ENCODE measurements at places on chromosomes 3 and 15.

GRCh38 chr3:194218646-194219453 lies 82.9 kb downstream of the HES1 start:
- DNase-seq = no peak

GRCh38 chr3:47022641-47023071 lies 43.2 kb downstream of the NBEAL2 start:
- DNase-seq = no peak

GRCh38 chr15:76185716-76186115 lies 125.6 kb downstream of the ETFA start:
- peak; percentile 49 for DNase-seq

GRCh38 chr3:78926523-78926922 lies 841.3 kb downstream of the ROBO1 start:
- no peak for DNase-seq

GRCh38 chr3:123053107-123053506 lies 13.7 kb upstream of the PDIA5 start:
- no peak for DNase-seq

DNA sequence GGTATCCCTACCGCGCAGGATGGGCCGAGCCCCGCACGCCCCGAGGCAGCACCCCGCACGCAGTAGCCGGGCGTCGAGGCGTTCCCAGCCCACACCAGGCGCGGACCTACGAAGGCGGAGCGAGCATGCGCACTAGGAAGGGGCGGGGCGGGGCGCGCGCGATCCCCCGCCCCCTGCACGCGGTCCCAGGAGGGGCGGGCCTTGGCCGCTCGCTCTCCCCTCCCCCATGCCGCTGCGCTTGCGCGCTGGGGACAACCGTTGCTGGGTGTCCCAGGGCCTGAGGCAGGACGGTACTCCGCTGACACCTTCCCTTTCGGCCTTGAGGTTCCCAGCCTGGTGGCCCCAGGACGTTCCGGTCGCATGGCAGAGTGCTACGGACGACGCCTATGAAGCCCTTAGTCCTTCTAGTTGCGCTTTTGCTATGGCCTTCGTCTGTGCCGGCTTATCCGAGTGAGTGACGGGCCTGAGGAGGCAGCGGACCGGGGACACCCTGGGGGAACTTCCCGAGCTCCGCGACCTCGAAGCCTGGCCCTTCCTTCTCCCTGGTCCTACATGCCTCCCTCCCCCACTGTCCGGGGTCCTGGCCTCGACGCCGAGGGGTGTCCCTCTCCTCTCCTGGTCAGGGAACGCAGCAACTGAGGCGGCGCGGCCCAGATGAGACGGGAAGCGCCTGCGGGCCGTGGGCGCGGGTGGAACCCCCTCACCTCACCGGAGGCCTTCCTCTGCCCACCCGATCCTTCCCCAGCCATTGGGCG lies at the start of gene SPESP1:
Gene SPESP1 (plus strand): TSS at position 258 of the 755 bp plus-strand sequence. CDS start 129 bp downstream, at position 387.
- DNase-seq = no peak

- DNase-seq = no peak
These were observed 112.9 kb downstream of the OXNAD1 start for GRCh38 chr3:16377847-16378302.

- DNase-seq = peak; percentile 23
These were observed 90.3 kb upstream of the C3orf80 start for GRCh38 chr3:160134964-160135363.

- no peak for DNase-seq
These were observed 112.2 kb downstream of the RFTN1 start for GRCh38 chr3:16401273-16401672.

DNA sequence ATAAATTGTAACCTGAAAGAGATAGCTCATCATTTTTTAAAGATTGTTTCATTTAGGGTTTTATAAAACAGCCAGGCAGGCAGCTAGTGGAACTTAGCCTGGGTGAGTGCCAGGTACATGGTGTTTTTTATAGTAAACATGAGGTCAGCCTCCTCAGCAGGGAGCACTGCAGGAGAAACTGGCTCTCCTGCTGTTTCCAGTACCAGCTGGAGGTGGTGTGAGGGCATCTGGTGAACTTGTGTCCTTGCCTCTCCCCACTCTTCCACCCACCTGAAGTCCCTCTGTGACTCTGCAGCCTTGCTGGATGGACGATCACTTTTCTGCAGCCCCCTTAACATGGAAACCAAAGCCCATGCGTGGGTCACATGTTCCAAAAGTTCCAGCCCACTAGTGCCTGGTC lies 128.4 kb downstream of the FAM174B start:
- no peak for DNase-seq

- no peak for DNase-seq
These were observed 18.9 kb downstream of the RAP2B start for GRCh38 chr3:153180860-153181372.

GRCh38 chr3:138132239-138132638 lies at the start of gene A4GNT:
TSS of gene A4GNT (minus strand) at chr3:138132390. CDS start at chr3:138131256, 1,134 bp downstream.
- DNase-seq = no peak

GRCh38 chr15:73909651-73910050 lies 16.6 kb upstream of the LOXL1 start:
- no peak for DNase-seq

DNA sequence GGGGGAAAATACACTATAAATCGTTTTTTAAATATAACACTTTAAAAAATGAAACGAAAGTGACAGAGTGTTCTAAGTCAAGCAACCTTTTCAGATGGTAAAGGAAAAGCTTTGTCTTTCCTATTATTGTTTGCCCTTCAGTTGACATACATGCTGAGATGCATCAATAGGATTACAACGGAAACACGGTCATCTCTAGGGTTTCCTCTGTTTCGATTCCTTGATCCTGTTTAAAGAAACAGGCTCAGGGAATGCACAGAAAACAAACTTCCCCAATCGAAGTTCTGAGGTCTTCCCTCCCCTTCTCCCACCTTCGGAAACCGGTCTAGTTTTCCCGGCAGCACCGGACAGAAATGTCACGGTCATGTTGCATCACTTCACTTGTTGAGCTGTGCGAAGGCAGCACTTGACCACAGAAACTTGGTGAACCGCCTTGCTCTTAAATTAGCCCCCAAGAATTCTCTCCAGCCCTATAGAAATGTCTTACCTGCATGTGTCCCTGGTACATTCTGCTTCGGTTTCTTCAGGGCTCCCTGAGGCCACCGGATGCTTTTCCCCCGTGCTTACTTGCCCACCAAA lies 556 bp downstream of the PEX5L start:
- no peak for DNase-seq

- DNase-seq = peak; percentile 74
These were observed 40.9 kb downstream of the CBLB start for GRCh38 chr3:105827959-105828358.

GRCh38 chr3:39052583-39052982 lies 767 bp downstream of the WDR48 start:
- no peak for DNase-seq

DNA sequence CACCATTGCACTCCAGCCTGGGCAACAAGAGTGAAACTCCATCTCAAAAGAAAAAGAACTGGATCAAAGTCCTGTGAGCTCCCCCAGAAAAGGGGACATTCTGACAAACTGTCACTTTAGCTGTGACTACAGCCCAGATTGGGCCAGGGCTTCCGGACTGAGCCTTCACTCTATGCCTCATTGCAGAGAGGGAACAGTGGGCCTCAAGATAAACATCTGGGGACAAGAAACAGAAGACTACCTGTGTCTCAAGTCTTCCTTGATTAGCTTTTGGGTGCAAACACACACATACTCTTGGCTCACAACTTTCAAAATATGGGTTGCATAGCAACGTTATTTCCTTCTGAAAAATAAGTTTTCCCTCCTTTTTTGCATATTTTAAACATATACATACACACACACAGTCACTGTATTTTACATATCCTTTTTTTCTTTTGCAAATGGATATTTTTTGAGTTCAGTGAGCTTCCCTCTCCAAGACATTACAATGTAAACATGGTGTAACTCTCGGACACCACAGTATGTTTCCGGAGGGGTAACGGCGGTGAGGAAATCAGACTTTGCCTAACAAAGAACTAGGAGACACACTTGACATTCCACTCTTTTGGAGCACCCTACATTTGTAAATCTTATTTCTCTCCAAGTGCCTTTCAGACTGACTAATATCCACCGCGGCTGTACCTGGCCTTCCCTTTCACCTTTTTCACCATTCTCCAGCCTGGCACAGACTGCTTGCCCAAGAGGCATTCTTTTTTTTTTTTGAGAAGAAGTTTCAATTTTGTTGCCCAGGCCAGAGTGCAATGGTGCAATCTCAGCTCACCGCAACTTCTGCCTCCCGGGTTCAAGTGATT lies 3.5 kb downstream of the TKT start:
- DNase-seq = no peak

- DNase-seq = no peak
These were observed 19.6 kb upstream of the OR5K4 start for GRCh38 chr3:98333989-98334606.

DNA sequence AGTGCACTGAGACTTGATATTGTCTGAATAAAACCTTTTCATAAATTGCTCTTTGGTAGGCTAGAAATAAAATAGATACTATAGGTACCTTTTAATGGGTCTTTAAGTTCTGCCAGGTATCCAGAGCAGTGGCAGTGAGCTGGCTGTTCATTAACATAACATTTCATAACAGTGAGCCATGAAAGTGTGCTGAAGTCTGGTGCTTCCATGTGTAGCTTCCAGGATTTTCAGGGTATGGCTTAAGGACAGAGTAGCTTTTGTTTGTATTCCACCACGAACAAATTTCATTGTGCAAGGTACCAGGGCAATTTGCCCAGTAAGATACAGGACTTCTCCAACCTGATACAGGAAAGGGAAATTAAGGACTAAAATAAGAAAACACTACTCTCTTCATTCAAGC lies 124.7 kb upstream of the NANOGP8 start:
- no peak for DNase-seq

DNA sequence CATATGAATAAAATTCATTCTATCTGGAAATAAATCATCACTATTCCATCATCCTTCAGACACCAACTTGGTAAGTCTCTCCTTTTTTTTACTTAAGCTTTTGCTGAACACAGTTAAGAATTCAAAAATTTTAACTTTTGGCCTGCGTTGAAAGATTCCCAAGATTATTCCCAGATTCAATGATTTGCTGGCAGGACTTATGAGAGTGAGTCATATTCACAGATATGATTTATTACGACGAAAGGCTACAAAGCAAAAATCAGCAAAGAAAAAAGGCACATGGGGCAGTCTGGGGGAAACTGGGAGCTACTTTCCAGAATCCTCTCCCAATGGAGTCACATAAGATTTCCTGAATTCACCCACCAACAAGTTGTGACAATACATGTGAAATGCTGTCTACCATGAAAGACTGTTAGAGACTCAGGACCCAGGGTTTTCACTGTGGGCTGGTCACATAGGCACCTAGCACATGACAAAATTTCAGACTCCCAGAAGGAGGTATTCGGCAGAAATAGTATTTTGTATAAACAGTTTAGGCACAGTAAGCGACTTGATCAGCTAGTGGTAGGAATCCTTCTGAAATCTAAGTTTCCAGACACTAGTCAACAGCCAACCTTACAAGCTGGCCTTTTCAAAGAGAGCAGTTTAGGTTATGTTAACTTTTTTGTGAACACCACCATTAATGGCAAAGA lies 82.1 kb downstream of the DLG1 start:
- no peak for DNase-seq

DNA sequence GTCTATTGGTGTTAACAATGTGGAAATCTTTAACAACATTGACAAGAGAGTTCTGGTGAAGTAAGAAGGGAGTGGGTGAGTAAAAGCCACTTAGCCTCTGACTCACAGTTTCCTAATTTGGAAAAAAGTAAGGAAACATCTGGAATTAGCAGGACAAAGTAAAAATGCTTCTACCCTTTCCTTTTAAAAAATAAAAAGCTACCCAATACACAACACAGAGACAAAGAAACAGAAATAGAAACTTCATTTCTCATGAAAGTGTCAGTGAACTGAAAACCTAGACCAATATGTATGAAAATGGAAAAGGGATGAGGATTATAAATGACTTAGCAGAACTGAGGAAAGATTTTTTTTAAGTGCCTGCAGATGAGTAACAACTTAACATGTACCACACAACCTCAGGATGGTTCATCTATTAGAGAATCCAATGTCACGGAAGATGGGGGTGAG lies 65.4 kb downstream of the SSR3 start:
- no peak for DNase-seq

GRCh38 chr3:99396651-99397275 lies 241.6 kb upstream of the COL8A1 start:
- DNase-seq = no peak

- no peak for DNase-seq
These were observed 76.3 kb downstream of the DNASE1L3 start for GRCh38 chr3:58134468-58134867.

DNA sequence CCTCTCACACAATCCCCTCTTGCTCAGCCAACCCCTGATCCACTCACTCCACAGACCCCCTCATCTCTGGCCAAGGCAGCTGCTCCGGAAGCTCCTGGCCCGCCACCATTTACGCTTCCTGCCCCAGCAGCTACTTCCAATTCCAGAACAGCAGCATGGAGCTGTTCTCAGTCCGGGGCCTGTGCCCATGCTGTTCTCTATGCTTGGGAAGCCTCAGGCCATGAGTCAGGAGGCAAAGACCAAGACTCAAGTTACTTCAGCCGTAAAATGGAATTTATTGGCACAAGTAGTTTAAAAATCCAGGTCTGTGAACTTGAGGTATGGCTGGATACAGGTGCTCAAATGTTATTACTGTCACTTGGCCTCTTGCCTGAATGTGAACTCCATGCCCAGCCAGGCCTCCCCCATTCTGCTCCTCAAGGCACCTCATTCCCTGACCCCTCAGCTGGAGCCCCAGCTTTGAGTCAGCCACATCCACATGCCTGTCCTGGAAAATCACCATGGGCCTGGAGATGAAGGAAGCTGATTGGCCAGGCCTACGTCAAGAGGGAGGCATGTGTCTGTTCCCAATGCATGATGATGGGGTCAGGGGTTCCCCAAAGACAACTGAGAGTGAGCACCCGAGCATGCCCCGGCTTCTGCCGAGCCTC lies 31.4 kb upstream of the CACNA2D2 start:
- DNase-seq = no peak

DNA sequence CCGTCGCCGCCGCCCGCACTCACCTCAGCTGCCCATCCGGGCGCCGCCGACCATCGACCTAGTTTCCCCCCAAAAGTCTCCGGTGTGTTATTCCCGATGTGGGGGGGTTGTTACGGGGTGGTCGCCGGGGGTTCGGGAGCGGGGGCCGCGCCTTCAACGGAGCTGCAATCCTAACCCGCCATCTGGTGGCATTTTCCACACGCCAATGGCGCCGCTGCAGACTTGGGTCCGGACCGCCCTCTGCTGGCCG lies at the start of gene STAG1:
Gene STAG1 (minus strand): TSS at position 207 of the 250 bp plus-strand sequence. CDS start 121,480 bp downstream, outside the sequence.
- no peak for DNase-seq

DNA sequence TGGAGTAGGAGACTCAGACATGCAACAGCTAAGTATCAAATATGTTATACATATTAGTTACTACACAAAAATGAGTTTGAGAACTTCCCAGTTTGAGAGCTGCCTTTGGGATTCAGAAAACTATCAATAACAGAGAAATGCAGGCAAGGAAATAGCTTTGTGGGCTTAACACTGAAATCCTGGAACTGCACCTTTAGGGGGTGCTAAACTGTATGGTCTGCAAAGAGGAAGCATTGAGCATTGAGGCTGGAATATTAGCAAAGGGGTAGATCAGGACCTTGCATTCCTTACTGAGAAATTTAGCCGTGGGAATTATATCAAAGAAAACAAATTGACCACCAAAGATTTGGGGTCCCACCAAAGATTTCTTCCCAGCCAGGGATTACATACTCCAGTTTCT lies 580.0 kb downstream of the ZNF385D start:
- no peak for DNase-seq

Measured in RCC 7860 (cell line).